ENCODE measurements at places on chromosomes 5 and 9. TPM values are rescaled to one million over a fixed set of nuclear protein-coding genes. Genes with fewer than 3 reads are reported as not detected.

SEMA5A gene
- total RNA-seq, result 17.2 TPM

ENTPD8 gene
- 0.28 TPM for total RNA-seq

MRNIP gene
- 50.8 TPM for total RNA-seq

SNCB gene
- total RNA-seq, result not detected

CCNI2 gene
- 1.0 TPM for total RNA-seq

HK3 gene
- 167 TPM for total RNA-seq

MINAR2 gene
- not detected for total RNA-seq

PHYHD1 gene
- total RNA-seq, result 7.2 TPM

ARHGEF28 gene
- 10.4 TPM for total RNA-seq

SEMA6A gene
- total RNA-seq, result 29.5 TPM

GCNT4 gene
- 2.3 TPM for total RNA-seq

QRFP gene
- not detected for total RNA-seq

C9orf50 gene
- not detected for total RNA-seq

MXD3 gene
- total RNA-seq, result 26.7 TPM

DNAH5 gene
- total RNA-seq, result 1.5 TPM

FOXI1 gene
- total RNA-seq, result not detected

ADAMTS2 gene
- 64.5 TPM for total RNA-seq

DAPK1 gene
- total RNA-seq, result 110 TPM

SVEP1 gene
- 19.7 TPM for total RNA-seq

ARL15 gene
- total RNA-seq, result 37.6 TPM

AHRR gene
- total RNA-seq, result 13.2 TPM

C5orf58 gene
- total RNA-seq, result not detected

CRHBP gene
- total RNA-seq, result 98.5 TPM

S100Z gene
- total RNA-seq, result 7.9 TPM

PCDHGB7 gene
- total RNA-seq, result 6.0 TPM

SPATA9 gene
- total RNA-seq, result 0.72 TPM

JAK2 gene
- 55.4 TPM for total RNA-seq

DDX4 gene
- total RNA-seq, result 0.30 TPM

PLPP7 gene
- total RNA-seq, result 2.6 TPM

All from spleen (tissue), 13 donors.